Skin of body (tissue), 3 donors: ENCODE measurements at places on chromosomes 5 and 9. TPM values are rescaled to one million over a fixed set of nuclear protein-coding genes. Genes with fewer than 3 reads are reported as not detected.
A peak's percentile ranks its signal among the peaks of the same experiment; 100 is the strongest.

Gene MELK
- total RNA-seq: 12.0 TPM

Gene HTR1A
- not detected for total RNA-seq

Gene PCDHGA1
- total RNA-seq: 0.39 TPM

Gene FBP2
- total RNA-seq: 5.5 TPM

Gene PCDHB4
- total RNA-seq: 1.6 TPM

GRCh38 chr9:2271426-2271825, 256.3 kb downstream of the SMARCA2 start:
- DNase-seq: no peak

DNA sequence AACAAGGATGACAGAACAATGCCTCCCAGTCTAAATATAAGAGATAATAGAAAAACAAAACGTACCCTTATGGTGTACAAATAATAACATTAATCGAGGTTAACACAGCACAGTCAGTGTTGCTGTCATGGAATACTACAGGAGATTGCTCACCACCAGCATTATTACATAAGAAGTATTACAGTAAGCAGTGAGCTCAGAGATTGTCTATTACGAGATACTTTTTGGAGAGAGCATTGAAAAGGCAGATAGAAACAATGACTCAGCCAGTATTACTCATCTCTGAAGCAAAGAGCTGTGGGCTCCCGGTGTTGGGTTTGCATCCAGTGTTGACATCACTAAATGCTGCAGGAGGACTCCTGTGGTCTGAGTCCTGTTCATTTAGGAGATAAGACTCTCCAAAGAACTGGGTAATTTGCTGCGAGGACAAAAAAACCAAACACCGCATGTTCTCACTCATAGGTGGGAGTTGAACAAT, 191.9 kb upstream of the SEMA6A start:
- DNase-seq: peak; percentile 22

DNA sequence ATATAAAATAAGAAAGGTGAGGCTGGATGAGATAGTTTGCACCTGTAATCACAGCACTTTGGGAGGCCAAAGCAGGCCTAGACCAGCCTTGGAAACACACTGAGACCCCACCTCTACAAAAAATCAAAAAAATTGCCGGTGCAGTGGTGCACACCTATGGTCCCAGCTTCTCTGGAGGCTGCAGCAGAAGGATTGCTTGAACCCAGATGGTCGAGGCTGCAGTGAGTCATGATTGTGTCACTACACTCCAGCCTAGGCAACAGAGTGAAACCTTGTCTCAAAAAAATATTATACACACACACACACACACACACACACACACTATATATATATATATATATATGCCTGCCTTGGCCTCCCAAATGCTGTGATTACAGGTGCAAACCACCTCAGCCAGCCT, 1.3 kb downstream of the SLC35D2 start:
- no peak for DNase-seq

DNA sequence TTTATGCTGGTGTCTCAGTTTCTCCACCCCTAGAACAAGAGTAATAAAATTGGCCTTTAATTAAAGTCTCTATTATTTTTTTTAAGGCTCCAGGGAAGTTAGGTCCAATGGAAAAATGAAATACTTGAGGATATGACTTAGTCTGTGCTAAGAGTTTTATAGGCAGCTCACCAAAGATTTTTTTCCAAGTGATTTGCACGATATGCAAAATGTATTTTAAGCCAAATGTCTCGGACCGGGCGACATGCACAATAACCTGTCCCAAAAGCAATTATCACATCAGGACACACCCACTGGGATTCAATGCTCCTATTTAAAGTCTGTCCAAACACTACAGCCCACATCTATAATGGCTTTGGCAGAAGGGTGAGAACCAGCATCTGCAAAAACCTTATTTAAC, 136.1 kb upstream of the ANKH start:
- no peak for DNase-seq

- peak; percentile 90 for DNase-seq
Measured at GRCh38 chr5:54470128-54470527, 14.6 kb downstream of the HSPB3 start.

- DNase-seq: no peak
Measured at GRCh38 chr5:145484158-145484557, 351.0 kb downstream of the PRELID2 start.

DNA sequence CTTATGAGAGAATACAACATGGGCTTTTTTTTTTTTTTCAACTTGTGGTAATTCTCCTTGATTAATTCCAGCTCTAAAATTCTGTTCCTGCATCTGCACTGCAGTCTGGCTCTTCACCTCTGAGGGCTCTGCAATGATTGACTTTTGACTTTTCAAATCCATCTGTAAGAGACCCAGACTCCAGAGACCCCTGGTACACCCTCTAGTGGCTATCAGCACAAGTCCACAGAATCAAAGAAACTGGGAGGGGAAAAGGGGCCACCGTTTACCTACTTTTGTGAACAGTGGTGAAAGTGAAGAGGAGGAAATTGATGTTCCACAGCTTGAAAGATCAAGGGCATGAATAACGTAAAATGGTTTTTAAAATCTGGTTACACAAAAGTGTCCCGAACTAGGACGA, 151.6 kb downstream of the SLIT3 start:
- DNase-seq: no peak

- DNase-seq: no peak
Measured at GRCh38 chr9:130990978-130991777, 17.8 kb upstream of the LAMC3 start.

- no peak for DNase-seq
Measured at GRCh38 chr5:20420991-20421595, 433.1 kb upstream of the CDH18 start.

- no peak for DNase-seq
Measured at GRCh38 chr9:86723346-86723745, 224.0 kb downstream of the GAS1 start.

DNA sequence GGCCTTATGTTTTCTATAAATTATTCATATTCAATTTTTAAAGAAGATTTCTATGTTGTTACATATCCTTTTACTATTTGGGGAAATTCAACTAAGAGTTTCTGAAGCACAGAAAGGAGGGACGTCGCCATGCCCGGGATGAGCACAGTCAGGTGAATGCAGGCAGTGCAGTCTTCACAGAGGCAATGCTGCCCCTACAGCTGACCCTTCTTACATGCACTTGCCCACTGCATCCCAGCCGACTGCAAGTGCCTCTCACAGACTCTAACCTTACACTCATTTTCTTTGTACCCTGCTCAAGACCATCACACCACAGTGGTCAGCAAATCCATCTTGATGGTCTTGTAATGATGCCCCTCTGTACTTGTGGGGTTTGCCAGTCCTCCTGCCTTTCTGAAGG, 73.8 kb downstream of the SHC3 start:
- DNase-seq: no peak

DNA sequence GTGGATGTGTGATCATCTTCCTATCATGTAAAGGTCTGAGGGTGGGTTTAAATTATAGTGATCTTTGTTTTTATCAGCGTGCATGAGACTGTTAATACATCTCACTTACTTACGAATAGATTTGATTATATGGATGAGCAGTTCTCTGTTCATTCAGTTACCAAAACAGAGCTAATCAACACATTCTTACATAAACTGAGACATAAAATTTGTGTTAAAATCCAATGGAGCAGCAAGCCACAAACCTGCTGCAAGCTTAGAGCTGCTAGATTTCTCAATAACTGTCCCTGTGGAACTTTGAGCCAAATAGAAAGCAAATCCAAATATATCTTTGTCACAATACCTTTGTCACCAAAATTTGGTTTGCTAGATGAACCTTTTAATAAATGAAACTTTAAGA, 50.1 kb downstream of the NUDT12 start:
- DNase-seq: no peak

GRCh38 chr5:173704615-173705511, 88.4 kb upstream of the BOD1 start:
- no peak for DNase-seq
